Trophoblast cell (in vitro differentiated cells and primary cell): ENCODE measurements at places on chromosomes 12 and 14.

- no peaks in the 10 kb centered on the region for H3K27me3 ChIP-seq
- peaks cover 33% of the 10 kb centered on the region for H3K36me3 ChIP-seq
- DNase-seq: no peak
- H3K4me1 ChIP-seq: no peaks in the 10 kb centered on the region
- no peak overlapping the region for H3K27ac ChIP-seq
These were observed 10.1 kb downstream of the SLC25A29 start for GRCh38 chr14:100296106-100296651.

GRCh38 chr12:115351514-115352077 lies 667.6 kb upstream of the TBX3 start:
- H3K27me3 ChIP-seq: no peaks in the 10 kb centered on the region
- H3K27ac ChIP-seq: no peak overlapping the region
- no peaks in the 10 kb centered on the region for H3K36me3 ChIP-seq
- no peak for DNase-seq
- no peaks in the 10 kb centered on the region for H3K4me1 ChIP-seq

GRCh38 chr12:7788294-7788660 lies 925 bp upstream of the NANOG start:
- no peaks in the 10 kb centered on the region for H3K36me3 ChIP-seq
- H3K4me1 ChIP-seq: peaks cover 4% of the 10 kb centered on the region
- DNase-seq: no peak
- no peaks in the 10 kb centered on the region for H3K27me3 ChIP-seq
- no peak overlapping the region for H3K27ac ChIP-seq
- H3K4me3 ChIP-seq: no peak overlapping the region

DNA sequence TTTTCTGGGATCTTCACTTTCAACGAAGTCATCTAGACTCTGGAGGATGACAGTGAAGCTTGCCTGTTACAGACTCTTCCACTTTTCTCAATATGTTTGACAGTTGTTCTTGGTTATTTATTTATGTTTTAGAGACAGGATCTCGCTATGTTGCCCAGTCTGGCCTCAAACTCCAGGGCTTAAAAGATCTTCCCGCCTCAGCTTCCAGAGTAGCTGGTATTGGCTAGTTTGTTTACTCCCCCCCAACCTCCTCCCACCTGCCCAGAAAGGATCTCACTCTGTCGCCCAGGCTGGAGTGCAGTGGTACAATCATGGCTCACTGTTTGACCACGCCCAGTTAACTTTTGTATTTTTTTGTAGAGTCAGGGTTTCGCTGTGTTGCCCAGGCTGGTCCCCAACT lies 3.3 kb downstream of the SPATS2 start:
- H3K4me3 ChIP-seq: no peak overlapping the region
- no peaks in the 10 kb centered on the region for H3K27me3 ChIP-seq
- no peaks in the 10 kb centered on the region for H3K36me3 ChIP-seq
- no peak for DNase-seq

GRCh38 chr14:53741479-53742232 lies 215.0 kb downstream of the BMP4 start:
- no peak overlapping the region for H3K4me3 ChIP-seq
- H3K27me3 ChIP-seq: no peaks in the 10 kb centered on the region
- no peaks in the 10 kb centered on the region for H3K36me3 ChIP-seq
- no peak overlapping the region for H3K27ac ChIP-seq
- no peak for DNase-seq

- DNase-seq: peak; percentile 30
- H3K27me3 ChIP-seq: no peaks in the 10 kb centered on the region
- no peak overlapping the region for H3K27ac ChIP-seq
- no peaks in the 10 kb centered on the region for H3K36me3 ChIP-seq
These were observed 8.5 kb upstream of the PRKAB1 start for GRCh38 chr12:119659289-119659897.

DNA sequence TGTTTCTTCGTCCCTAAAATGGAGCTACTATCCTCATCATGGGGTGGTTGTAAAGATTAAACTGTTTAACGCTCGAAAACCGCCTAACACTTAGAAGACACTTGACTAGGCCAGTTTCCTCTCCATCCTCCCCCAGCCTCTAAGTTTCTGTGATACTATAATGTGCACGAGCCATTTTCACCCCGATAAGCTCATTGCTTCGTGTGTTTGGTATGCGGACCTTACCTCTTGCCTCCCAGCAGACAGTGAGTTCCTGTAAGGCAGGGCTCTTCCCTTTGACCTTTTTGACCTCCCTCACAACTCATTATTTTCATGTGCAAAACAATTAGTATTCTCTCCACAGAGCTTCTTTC lies 499 bp upstream of the GXYLT1 start:
- peak overlapping the region; percentile 97 for H3K4me3 ChIP-seq
- H3K27ac ChIP-seq: peak overlapping the region; percentile 22
- DNase-seq: no peak
- no peaks in the 10 kb centered on the region for H3K36me3 ChIP-seq
- H3K4me1 ChIP-seq: no peaks in the 10 kb centered on the region
- no peaks in the 10 kb centered on the region for H3K27me3 ChIP-seq

GRCh38 chr12:104058802-104059201 lies 5.5 kb upstream of the HCFC2 start:
- no peaks in the 10 kb centered on the region for H3K36me3 ChIP-seq
- H3K27ac ChIP-seq: no peak overlapping the region
- no peaks in the 10 kb centered on the region for H3K27me3 ChIP-seq

DNA sequence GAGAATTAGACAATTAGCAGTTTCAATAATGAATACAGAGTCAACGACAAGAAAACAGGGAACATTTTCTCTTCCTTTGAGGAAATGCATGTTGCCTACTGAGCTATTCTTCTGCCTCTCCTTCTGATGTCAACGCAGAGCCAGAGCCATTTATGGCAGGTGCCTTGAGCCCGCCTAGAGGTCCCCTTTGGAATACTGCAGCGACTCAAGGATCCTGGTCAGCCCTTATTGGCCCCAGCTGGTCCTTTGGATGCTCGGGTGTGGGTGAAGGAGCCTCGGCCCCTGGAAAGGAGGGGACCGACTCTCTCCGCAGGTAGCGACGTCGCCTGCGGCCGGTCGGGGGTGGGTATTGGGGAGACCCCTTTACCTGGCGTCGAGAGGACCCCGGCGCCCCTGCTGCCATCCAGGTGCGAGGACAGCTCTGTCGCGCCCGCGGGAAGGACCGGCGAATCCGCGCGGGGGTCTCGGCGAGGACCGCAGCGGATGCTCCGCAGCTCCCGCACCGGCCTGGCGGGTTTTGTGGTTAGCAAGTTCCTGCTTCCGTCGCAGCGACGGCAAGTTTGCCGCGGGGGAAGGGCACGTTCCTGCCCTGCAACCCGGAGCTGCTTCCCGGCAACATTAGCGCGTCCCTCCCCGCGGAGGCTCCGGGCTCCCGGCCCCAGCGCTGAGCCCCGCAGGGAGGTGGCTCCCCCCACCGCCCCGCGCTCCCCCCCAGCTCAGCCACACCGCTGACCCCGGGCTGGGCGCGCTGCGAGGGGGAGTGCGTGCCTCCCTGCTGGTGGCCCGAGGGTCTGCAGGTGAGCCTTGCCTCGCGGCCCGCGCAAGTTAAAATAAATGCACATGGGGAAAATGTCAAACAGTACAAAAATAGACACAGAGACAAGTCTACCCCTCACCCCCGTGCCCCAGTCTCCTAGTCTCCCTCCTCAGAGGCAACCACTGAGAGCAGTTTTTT lies at the start of gene MANSC1:
Gene MANSC1 (minus strand): TSS at position 532 of the 955 bp plus-strand sequence. CDS start 6,928 bp downstream, outside the sequence.
- no peaks in the 10 kb centered on the region for H3K27me3 ChIP-seq
- peak; percentile 17 for DNase-seq
- H3K4me3 ChIP-seq: peak within 1 kb of the TSS; percentile 82
- H3K4me1 ChIP-seq: no peaks in the 10 kb centered on the region

DNA sequence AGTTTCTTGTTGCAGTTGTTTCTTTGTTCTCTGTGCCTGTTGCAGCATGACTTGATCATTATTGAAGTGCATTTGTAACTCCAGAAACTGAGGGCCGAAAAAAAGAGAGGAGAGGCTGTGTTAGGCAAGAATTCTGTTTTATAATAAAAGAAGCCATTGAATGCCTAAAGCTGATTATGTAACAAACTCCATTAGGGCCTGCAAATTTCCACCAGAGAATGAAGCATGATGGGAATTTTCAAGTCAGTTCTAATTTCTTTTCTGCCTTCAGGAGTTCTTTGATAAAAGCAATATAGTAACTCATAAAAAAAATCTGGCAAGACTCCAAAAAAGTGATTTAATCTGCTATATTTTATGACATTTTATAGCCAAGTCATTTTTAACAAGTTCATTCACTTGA lies 156.7 kb upstream of the RASSF8 start:
- no peak overlapping the region for H3K27ac ChIP-seq
- peaks cover 3% of the 10 kb centered on the region for H3K4me1 ChIP-seq
- DNase-seq: no peak
- no peaks in the 10 kb centered on the region for H3K27me3 ChIP-seq
- no peaks in the 10 kb centered on the region for H3K36me3 ChIP-seq
- H3K4me3 ChIP-seq: no peak overlapping the region

DNA sequence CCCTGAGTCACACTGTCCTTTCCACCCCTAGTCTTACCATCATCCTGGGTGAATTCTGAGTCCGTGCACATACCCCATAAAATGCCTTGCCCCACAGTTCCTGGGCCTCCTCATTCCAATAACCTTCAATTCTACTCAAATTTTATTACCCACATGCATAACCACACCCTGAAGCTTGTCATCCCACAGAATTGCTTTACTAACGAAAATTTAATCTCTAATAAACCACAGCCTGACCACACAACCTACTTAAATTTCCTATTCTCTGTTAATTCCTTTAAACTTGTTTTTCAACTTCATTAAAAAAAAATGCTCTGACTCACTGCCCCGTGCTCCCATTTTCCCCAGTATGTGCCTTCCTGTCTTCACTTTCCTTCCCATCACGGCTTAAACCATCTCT lies 205.9 kb downstream of the PHLDA1 start:
- no peaks in the 10 kb centered on the region for H3K27me3 ChIP-seq
- DNase-seq: peak; percentile 73
- peaks cover 2% of the 10 kb centered on the region for H3K4me1 ChIP-seq
- H3K4me3 ChIP-seq: no peak overlapping the region

DNA sequence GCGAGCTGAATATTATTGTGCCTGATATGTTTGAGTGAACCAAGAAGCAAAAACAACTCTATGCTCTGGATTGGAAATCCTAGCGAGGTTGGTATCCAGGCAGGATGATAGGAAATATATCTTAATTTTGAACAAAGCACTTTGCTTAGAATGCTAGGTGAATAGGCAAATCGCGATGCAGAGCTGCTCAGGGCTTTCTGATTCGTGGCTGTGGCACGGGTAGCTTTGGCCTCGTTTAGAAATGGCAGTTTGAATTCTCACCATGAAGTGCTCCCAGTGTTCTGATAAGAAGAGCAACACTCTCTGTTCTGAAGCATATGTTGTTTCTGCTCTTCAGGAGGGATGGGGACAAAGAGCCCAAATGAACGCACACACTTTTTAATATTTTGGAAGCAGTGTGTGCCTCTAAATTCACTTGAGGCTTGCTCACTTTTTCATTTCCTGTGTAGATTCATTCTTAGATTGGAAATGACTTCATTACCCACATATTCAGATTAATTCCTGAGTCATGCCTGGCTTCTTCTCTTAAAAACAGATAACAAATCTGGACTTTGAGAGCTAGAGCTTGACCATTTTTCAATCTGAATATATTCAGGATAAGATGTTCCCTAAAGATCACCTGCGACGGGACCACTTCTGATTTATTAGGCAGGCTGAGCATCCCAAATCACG lies 200.9 kb downstream of the RPAP3 start:
- no peak overlapping the region for H3K27ac ChIP-seq
- no peaks in the 10 kb centered on the region for H3K27me3 ChIP-seq

- no peak for DNase-seq
- H3K27ac ChIP-seq: no peak overlapping the region
- no peaks in the 10 kb centered on the region for H3K4me1 ChIP-seq
These were observed 261.7 kb downstream of the ERC1 start for GRCh38 chr12:1252758-1253157.
